ENCODE measurements at places on chromosomes 7 and 10.

DNA sequence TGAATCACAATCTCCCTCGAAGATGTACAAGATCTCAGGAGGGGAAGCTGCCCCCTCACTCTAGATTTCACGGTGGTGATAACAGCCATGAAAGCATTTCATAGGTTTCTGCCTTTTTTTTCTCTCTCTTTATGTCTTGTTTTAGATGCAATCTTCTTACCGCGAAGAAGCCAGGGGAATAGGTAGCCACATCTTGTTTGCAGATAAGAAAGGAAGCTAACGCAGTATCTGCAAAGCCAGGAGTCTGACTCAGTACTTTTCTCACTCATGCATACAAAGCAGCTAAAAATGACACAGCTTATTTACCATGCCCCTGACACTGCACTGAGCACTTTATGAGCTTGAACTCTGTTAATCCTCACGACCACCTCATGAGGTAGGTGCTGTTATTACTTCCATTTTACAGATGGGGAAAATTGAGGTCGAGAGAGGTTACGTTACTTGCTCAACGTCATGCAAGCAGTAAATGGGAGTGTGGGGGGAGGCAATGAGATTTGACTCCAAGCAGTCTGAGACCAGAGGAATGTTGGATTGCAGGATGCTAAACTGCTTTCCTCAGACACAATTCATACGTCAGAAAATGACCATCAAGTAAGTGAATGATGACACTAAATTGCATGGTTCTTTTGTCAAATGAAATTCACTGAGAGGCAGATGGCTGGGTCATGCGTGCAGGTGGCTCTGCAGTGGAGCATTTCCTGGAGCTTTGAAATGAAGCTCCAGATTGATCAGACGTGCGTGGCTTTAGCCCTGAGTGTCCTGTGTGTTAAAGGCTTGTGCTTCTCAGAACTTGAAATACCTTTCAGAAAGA, 3.3 kb downstream of the MAP3K8 start:
- DNase-seq, result no peak

DNA sequence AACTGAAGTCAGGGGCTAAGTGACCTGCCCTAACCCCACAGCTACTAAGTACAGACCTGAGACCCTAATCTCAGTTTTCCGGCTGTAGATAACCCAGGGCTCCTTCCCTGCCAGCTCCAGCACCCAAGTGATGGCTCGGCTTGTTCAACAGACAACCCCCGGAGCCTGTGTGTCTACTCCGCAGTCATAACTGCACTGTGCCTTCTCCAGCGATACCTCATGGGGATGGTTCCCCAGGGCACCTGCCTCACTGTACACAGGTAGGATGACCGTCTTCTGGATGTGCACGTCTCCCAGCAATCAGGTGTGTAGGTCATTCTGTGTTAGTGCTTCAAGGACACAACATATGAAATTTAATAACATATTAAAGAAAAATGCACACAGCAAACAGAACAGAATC, 37.1 kb downstream of the CPXM2 start:
- DNase-seq, result no peak

GRCh38 chr10:86755454-86755739, 1.0 kb upstream of the BMPR1A start:
- no peak for DNase-seq

- DNase-seq, result no peak
Measured at GRCh38 chr7:117448655-117449054, 21.4 kb upstream of the ASZ1 start.

DNA sequence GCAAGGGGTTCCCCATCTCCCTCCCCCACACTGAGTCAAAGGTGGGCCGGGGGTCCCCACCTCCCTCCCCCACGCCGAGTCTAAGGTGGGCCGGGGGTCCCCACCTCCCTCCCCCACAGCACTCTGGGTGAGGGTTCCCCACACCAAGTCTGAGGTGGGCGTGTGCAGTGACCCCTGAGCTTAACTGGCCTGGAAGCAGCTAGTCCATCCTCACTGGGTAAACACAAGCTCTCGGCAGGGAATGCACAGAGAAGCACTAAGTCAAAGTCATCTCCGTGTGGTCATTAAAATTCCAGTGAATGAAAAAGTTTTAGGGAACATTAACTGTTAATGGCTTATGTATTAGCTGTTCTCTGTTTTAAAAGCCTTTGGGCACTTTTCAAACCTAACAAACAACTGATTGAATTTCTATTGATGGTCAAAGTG, 43.7 kb upstream of the PRKAR1B start:
- no peak for DNase-seq

DNA sequence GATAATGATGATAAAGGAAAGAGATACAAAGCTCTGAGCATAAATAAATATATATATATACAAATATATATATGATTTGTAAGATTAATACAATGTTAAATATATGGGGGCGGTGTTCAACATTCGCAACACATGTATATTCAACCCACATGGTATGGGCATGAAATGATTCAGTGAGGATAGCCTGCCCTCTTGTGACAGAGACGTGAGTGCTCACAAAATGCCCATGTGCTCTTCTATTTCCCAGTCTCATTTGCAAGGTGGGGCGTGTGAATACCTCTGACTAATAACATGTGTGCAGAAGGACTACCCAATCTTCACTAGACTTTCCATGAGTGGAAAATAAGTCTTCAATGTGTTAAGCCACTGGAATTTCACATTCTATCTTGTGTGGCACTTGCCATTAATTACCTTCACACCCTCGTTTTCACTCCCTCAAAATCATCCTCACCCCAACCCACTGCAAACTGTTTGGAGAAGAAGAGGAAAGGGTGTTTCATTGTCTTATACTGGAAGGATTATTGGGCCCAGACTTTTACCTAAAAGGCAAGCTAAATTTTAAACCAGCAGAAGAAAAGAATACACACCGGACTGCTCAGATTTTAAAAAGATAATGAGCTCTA, 26.9 kb downstream of the ASAH2 start:
- DNase-seq, result no peak

DNA sequence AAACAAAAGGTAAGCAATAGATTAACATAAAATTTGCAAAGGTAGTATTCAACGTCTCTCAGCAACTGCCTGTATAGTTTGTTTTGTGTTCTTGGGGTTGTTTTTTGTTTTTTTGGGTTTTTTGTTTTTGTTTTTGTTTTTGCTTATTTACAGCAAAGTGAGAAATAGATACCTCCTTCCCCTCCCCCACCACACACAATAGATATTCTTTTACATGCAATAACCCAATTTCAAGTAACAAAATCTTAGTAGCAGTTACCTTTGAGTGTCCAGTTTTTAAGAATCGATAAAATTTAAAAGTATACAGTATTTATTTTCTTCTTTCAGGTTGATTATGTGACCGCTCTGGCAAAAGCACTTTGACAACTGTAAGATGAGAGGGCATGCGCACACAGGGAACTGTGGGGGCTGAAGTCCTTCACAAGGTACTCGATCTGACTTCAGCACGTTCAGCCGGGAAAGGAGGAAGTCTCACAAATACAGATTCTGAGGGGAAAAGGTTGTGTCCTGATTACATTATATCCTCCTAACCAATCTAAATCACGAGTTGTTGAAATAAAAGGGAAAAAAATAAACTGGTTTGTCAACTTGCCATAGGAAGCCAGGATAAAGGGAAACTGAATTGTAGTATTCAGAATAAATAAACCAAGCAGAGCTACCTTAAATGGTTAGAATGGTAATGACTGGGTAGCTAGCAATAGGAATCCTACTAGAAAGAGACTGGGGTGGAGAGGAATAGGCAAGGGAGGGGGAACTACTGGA, 47.8 kb downstream of the CPEB3 start:
- DNase-seq, result no peak

DNA sequence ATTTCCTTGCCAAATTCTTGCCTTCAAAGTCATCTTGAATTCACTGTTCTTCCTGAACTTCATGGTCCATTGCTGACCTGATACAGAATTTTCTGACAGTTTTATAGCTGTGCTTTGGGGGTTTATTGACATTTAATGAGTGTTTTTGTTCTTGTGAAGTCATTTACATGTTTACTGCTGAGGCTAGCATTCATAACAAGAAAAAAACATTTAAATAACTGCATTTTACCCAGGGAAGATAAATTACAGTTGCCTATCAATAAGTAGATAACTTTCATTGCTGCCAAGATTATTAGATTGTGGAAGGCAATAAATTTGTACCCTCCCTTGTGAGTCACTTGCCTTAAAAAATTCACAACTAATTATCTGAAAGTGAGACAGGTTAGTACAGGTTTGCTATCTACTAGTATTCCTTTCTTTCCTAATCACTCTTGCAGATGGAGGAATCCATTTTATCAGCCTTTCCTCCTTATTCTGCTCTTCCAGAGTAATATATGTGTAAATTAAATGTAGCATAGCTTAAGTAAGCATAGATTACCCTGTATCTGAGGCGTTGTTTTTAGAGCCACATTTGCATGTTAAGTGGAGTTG, 178.4 kb downstream of the EXOC4 start:
- no peak for DNase-seq

- DNase-seq, result no peak
Measured at GRCh38 chr10:102994531-102995295, 76.6 kb downstream of the CNNM2 start.

DNA sequence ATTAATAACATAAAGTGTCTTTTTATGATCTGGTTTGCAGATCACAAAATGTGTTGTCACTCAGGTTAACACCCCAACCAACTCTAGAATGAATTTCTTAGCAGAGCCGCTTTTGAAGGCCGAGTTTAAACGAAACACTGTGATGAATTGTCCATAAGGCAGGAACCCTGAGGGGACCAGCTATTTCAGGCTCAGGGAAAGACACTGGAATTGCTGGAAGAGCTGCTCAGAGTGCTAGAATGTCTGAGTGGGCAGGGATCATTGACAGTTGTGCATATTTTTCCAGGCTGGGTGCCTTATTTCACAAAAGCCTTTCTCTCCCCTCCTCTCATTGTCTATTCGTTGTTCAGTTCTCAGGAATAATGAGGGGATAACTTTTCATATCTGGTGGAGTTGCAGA, 68.7 kb upstream of the PRKG1 start:
- no peak for DNase-seq

DNA sequence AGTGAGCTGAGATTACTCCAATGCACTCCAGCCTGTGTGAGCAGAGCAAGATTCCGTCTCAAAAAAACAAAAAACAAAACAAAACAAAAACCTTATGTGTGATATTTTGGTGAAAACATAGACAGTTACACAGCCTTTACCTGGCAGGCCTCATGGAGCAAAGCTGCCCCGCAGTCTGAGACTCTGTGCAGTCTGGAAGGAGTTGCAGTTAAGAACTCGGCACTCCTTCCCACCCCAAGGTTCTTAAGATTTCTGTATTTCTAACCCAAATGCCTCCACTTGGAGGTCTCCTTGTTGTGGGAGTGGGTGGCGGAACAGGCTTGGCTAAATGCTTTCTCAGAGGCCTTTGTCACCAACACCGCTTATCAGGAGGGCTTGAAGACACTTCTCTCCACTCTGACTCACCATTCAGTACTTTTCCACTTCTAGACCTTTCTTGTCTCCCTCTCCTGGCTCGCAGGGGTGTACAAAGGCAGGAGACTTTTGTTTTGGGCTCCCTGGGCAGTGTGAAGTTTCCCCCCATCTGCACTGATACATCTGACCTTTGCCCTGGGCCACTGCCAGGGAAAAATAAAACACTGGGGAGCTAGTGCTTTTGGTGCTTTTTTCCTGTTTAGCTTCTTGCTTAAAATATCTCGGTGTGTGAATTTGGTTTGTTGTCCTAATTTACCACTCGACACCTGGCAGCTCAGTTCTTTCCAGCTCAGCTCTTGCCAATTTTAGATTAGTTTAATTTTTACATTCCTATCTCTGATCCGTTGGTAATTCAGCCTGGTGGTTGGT, 51.3 kb upstream of the MAGI2 start:
- no peak for DNase-seq

DNA sequence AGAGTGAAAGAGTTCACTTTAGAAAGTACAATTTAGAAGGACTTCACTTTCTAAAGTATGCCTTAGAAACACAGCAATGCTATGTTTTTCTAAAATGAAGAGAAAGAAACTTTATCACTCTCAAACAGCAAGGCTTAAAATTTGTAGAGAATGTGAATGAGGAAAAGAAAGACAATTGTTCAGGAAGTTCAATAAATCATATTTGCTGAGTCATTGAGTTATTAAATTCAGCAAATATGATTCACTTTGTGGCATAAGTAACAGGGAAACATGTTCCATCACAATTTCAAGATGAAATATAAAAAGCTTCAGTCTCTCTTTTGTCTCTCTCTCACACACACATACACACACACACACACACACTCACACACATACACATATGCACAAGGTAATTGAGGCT, 187.9 kb downstream of the PCDH15 start:
- DNase-seq, result no peak

GRCh38 chr10:132400547-132401151, 3.6 kb downstream of the PWWP2B start:
- no peak for DNase-seq

GRCh38 chr7:107998660-107999480, 4.1 kb downstream of the LAMB1 start:
- no peak for DNase-seq

GRCh38 chr7:4738711-4739527, 36.5 kb upstream of the AP5Z1 start:
- DNase-seq, result no peak

- no peak for DNase-seq
Measured at GRCh38 chr10:35572583-35572982, 32.6 kb upstream of the GJD4 start.

GRCh38 chr10:8004469-8005000, 50.0 kb upstream of the GATA3 start:
- DNase-seq, result no peak

DNA sequence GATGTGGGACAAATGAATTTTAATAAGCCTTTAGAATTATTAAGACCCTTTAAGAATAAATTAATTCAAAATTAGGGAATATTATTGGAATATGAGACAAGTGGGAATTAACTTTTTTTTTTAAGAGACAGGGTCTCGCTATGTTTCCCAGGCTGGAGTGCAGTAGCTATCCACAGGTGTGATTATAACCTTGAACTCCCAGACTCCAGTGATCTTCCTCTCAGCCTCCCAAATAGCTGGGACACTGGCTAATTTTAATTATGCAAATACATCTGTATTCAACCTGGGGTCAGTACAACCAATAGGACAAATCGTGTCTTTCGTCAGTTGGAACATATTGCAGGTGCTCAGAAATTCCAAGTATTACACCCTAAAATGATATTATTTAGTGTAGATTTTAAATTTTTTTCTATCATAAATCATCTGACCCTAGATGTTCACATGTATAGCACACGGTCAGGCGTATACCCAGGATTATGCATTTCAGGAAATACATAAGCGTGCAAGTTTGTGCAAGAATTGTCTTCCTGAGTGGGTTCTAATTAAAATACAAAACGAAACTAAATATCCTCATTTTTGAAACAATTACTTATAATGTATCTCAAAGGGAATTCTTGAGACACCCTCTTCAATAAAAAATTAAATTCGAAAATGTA, 1.2 kb downstream of the NT5C3A start:
- DNase-seq, result no peak

DNA sequence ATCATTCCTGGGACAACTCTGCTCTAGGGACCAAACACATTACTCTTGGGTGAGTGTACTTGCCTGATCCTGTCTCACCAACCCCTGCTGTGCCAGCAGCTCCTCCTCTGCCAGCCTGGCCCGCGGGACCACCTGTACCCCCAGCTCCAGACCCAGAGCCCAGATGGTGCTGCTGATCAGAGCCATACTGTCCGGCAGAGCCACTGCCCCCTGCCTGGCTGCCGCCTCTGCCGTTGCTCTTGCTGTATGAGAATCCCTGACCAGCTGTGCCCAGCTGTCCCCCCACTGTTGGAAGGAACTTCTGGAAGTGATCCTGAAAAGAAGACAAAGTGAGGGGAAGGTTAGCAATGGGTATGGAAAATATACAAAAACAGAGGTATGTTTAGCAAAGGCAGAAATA, 6.9 kb downstream of the MYOZ1 start:
- DNase-seq, result no peak
